ENCODE measurements at places on chromosomes 3 and 15.

DNA sequence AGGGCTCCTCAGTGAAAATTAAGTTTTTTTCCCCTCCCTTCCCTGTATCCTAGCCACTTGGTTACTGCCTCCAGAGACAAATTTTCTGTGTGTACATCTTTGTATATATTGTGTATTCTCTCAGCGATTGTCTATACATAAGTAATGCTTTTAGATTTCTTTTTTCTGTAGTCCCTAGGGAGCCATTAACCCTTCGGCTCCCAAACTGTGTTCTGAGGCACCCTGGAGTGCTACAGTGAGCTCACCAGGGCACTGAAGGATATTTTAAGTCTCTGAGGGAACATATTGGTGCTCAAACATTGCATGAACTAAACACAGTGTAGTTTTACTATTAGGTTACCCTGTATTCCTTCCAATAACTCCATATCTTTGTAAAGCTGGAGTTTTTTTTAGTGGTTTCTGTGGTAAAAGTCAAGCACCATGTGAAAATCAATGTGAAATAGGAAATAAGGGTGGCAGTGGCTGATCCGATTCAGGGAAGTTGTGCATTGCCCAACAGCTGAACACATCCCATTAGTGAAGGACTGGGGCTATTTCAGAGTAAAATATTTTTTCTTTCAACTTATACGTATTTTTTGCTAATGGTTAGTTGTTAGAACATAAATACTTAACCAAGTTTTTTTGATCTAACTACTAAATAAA, 43.0 kb downstream of the USP13 start:
- no peak for DNase-seq

- DNase-seq = no peak
These were observed 452.0 kb downstream of the GABRG3 start for GRCh38 chr15:27422997-27423396.

- DNase-seq = no peak
These were observed 121.1 kb downstream of the SEC22A start for GRCh38 chr3:123322866-123323265.

DNA sequence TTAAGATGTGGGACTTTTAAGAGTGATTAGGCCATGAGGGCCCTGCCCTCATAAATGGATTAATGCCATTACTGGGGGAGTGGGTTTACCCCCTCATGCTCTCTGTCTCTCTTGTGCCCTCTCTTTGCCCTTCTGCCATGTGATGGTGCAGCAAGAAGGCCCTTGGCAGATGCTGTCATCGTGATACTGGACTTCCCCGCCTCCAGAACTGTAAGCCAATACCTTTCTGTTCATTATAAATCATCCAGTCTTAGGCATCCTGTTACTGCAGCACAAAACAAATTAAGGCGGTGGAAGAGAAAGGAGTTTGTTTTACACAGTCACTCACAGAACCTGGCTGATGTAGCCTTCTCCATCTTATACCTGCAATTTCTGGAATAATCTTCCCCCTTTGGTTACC, 360.3 kb upstream of the TBL1XR1 start:
- no peak for DNase-seq

DNA sequence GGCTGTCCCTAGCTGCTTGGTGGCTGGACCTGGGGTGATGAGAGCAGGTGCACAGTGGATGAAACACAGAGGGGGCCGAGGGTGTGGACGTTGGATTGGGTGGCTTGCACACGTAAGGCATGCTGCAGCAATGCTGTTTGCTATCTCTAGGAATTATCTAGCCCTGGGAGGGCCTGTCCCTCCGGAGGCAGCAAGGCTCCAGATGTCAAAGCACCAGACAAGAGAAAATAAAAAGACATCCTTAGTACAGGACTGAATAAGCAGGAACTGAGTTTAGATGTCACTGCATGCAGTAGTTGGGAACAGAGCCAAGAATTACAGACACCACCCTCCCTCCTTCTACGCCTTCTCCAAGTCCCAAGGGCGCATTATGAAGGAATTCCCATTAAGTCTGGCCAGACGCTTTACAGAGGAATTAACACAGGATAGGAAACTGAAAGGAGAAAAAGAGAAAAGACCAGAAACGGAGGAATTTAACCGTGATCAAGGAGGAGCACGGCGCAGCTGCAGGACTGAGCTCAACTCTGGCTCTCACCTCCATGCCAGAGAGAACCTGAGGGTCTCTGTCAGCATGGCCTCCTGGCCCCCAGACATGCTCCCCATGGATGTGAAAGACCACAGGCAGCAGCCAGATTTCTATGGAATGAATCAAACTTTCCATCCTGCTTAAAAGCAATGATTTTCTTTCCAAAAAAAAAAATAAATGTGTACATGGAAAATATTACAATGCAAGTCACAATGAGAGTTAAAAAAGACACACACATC, 13.8 kb downstream of the ATP10A start:
- DNase-seq = no peak

DNA sequence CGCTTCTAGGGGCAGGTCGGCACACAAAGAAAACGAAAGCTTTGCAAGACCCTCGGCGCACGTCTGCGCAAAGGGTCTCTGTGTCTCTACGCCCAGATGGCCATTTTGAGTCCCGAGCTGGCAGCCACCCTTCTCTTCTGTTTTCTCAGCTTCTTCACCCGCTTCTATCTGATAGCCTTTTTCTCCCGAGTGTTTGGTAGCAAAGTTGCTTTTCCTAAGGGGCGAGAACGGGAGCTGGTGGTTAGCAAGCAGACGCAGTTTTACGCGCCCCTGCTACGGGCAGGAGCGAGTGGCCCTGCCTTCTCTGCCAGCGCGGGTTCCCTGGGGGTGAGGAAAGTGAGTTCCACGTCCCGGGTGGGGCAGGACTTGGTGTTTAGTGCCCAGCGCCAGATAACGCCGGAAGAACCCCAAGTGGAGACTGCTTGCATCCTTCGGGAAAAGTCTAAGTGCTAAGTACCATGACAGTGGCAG, 2.9 kb upstream of the MKRN2 start:
- no peak for DNase-seq

DNA sequence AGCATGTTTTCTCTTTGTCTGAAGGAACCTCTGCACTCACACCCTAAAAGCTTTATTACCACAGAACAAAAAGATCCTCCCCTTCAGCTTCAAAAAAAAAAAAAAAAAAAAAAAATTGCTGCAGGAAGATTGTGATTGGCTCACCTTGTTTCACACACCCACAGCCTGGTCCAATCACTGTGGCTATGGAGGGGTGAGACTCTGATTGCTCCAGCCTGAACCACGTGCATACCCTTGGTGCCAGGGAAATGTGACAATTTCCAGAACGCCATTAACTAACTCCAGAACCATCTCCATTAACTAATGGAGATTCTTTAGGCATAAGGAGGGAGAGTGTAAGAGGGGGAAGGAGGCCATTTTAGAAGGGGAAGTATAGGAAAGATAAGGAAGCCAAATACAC, 106.5 kb upstream of the CRBN start:
- DNase-seq = no peak

DNA sequence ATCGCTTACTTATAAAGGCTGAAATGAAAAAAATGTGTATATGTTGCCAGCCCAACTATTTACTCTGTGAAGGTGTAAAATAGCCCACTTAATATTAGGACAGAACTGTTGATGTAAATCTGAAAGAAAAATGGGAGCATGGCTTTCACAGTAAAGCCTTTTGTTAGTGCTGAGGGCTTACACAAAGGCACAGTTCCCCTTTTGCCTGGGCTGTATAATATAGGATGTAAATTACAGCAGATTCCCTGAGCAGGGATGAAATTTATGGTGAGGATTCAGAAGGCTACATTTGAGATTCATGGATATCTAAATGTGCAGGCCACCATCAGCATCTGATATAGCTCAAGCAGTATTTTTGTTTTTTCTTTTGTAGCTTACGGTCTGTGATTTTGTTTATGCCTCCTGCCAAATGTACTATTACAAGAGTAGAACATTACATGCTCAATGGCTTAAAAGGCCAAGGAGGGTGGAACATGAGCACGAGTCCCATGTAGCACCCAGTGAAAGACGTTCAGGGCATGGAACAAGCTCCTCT, 109.1 kb upstream of the ATP10A start:
- DNase-seq = no peak

DNA sequence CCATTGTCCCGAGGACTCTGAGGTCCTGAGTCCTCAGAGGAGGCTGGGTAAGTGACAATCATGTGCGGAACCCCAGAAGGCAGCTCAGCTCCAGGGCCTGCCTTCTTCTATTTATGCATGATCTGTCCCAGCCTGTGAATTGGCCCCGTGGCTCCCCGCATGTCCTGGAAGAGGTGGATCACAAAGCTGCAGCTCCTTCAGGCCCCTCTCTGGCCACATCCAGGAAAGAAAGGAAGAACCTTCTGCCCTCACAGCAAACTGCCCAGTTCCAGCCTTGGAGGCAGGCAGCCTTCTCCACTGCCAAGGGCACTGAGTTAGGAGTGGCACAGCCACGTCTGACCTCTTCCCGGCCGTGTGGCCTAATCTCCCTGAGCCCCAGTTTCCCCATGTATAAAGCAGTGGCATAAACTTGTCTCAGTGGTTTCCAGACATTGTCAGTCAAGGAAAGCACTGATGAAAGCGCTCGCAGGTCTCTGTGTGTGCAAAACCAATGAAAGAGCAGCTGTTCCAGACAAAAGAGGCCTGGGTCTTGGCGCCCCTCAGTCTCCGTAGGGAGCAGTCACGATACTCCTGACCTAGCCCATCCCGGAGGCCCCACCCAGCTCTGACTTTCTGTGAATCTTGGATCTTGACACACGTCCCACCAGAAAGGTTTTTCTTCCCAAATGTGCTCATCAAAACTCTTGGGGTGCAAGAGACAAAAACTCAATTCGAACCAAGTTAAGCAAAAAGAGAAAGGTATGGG, 497.3 kb downstream of the SHQ1 start:
- no peak for DNase-seq

DNA sequence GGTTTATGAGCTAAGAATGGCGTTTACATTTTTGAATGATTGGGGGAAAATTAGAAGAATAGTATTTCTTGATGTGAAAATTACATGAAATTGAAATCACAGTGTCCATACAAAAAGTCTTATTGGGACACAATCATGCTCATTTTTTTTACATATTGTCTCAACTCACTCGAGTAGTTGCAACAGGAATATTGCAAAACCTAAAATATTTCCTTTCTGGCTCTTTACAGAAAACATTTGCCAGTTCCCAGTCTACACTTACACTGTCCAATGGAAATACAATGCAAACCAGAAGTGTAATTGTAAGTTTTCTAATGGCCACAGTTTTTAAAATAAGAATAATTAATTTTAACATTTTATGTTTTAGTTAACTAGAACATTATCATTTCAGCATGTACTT, 137.8 kb downstream of the SAMMSON start:
- DNase-seq = no peak

GRCh38 chr15:67120009-67120838, 54.8 kb downstream of the SMAD3 start:
- no peak for DNase-seq

GRCh38 chr3:88058306-88058580, 562 bp downstream of the CGGBP1 start:
- no peak for DNase-seq

DNA sequence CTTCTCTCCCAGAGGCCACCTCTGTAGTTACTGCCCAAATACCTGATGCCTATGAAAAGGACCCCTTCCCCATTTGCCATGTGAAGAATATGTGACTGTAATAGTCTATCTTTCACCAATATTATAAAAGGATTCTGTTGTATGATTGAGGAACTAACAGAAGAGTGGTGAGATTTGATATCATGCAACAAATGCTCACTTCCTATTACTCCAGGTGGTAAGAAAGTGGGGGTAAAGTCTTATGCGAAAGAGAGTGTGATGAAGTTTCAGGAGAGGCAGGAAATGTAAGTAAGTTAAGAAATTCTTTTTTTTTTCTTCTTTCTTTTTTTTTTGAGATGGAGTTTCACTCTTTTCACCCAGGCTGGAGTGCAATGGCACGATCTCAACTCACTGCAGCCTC, 24.4 kb upstream of the RAP2B start:
- no peak for DNase-seq

DNA sequence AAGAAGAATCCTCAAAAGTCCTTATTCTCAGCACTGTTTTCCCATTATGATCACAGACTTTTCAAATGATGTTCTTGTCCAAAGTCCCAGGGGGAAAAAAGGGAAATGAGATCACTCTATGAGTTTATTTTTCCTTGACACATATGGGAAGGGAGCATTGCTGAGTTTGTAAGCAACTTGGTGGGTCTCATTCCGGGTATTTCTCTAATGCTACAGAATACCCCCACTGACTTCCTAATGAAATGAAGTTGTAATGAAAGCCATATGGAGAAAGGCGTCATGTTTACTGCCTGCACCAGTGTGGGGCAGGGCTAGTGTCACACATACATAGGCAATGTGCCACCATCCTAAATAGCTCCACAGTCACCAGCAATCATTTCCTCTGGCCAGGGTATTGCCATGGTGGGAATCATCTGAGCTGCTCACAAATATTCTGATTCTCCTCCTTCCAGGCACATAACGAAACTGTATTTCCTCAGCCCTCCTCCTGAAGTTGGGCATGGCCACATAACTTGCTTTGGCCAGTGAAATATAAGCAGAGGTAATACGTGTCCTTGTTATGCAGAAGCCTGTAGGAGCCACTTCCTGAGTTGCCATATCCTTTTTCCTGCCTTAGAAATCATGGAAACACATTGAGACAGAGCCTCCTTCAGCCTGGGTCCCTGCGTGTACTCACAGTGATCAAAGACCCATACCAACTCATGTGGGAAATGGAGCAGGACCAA, 41.0 kb upstream of the C15orf61 start:
- no peak for DNase-seq

DNA sequence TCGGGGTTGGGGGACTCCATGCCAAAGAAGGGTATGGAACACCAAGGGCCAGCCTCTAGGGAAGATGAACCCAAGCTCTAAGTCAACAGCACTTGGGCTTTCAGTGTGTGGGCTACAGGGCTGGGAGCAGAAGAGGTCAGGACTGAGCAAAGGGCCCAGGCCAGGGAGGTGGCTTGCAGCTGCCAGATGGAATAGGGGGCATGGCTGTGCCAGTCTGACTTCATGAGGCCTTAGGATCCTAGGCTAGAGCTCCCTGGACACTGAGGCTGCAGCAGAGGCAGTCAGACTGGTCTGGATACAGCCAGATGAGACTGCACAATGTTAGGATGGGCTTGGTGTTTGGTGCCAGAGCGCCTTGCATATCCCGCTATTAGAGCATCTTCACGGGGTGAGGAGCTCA, 3.8 kb downstream of the RASGRF1 start:
- DNase-seq = no peak

DNA sequence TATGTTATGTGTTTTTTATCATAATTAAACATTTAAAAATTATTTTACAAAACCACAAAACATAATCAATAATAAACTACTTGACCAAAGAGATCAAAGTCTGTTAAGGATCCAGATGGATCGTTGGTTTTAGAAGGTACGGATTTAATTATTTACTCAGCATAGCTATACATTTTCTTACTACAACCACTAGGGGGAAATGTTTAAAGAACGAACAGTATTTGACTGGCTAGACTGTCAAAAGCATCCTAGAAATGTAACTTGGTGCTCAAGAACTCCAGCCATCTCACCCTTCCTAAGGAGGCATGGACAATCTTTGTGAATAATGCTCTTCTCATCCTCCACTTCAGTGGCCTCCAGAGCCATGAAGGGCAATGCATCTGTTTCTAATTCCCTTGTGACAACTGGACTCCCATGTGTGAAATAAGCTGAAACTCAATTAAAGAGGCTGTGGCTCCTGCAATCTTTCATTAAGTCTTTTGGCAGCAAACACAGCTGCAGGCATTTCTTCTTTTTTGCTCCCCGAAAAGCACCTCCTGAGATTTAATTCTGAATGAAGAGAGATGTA, 94.7 kb upstream of the TUSC7 start:
- DNase-seq = no peak

GRCh38 chr3:175274056-175274455, 414.9 kb downstream of the NAALADL2 start:
- DNase-seq = no peak

- no peak for DNase-seq
These were observed 138.3 kb downstream of the P3H2 start for GRCh38 chr3:189982321-189982945.

GRCh38 chr3:112074006-112074405, 12.2 kb upstream of the C3orf52 start:
- DNase-seq = no peak

All from DMS79 (cell line).